GM04504 (cell line): ENCODE measurements at places on chromosomes 6 and 20.

DNA sequence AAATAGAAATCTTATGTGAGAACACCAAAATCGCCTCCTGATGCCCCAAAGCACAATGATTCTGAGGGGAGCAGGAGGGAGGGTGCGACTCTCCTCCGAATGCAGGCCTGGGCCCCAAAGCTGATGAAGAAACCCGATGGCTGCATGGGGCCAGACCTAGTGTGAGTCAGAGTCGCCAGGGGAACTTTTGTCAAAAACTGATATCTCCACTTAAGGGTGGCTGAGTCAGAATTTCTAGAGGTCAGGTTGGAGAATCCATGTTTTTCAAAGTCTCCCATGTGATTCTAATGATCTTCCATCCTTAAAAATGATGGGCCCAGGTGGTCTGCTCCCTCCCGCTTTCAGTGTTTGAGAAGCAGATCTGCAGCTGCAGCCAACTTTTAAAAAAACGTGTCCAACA lies 172.8 kb downstream of the BACH2 start:
- DNase-seq, result no peak

- no peak for DNase-seq
These were observed 34.8 kb downstream of the MDFI start for GRCh38 chr6:41672816-41673703.

GRCh38 chr20:55269913-55270312 lies 735.4 kb downstream of the CBLN4 start:
- no peak for DNase-seq

DNA sequence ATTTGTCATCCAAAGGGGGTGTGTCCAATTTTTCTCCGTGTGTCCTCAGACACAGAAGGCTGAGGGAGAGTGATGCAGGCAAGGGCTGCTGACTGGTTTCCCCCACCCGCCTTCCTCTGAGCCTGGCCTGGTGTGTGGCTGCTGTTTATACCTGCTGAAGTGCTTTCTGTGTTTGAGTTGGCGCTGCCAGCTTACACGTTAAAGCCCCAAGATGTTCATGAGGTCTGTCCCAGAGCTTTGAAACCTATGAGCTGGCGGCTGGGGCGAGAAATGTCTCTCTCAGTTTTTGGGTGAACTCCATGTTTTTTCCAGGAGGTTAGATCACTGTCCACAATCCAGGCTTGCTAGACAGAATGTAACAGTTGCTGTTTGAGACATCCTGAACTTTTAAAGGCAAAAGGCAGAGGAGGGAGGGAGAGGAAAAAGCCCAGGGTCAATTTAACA lies 69.0 kb upstream of the CCN2 start:
- DNase-seq, result peak; percentile 19

DNA sequence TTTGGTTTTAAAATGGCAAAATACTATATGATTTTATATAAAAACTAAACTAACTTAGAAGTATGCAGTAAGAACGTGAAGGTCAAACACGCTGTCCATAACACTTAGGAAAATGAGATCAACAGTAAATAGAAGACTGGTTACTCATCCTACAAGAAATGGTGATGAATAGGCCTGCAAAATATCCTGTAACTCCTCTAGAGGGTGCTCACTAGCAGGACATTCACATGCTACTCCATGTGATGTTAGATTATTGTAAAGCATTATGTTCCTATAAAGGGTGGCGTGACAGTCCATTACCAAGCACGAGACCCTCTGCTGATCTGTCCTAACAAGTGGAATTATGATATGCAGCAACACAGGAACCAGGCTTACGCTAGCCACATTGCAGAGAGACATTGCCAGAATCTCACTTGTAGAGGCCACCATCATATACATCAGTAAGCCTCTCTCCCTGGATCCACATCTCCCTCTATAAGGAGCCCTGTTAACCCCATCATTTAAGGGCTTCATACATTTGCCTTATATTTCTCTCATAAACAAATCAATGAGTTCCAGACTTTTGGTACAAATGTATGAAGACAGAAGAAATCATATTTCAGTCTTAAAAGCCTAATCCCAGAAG lies 18.0 kb upstream of the DEFB129 start:
- DNase-seq, result peak; percentile 47

DNA sequence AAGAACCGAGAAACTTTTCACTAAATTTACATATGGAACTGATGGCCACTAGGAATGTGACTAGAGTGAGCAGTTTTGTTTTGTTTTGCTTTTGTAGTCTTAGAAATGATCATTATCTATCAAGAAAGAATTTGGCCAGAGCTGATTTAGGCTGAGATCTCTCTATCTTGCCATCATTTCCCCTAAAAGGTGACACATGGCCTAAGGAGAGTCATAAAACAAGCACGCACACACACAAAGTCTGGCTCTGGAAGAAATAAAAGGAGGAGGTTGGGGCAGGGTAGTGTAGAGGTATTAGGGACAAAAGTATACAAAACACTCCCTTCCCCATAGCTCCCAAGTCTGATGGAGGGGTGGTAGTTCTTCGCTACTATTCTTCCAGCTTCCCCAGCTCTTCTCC lies 56.4 kb downstream of the RIPOR2 start:
- peak; percentile 78 for DNase-seq

DNA sequence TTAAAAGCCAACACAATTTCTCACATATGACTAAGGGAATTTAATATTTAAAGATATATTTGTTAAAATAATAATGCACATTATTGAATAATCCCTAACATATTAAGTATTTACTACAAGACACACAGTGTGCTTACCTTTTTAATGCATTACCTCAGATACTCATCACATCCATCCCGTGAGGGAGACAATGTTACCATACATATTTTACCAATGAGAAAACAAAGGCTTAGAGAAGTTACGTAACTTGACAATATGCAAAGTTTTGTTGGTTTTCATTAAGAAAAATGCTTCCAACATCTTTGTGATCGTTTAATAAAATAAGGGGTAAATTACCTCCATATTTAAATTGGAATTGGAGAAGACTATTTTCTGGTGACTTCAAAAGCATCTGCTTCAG lies 4.3 kb downstream of the IFNGR1 start:
- DNase-seq, result no peak

DNA sequence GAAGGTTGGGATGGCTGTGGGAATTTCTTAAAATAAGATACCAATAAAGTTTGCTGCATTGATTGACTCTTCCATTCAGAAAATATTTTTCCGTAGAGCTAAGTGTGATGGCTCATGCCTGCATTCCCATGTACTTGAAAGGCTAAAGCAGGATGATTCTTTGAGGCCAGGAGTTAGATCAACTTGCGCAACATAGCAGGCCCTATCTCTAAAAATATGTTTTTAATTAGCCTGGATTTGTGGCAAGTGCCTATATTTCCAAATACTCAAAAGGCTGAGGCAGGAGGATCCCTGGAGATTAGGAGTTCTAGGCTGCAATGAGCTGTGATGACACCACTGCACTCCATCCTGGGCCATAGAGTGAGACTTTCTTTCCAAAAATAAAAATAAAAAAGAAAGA lies 431.2 kb upstream of the PTCHD4 start:
- DNase-seq, result no peak

DNA sequence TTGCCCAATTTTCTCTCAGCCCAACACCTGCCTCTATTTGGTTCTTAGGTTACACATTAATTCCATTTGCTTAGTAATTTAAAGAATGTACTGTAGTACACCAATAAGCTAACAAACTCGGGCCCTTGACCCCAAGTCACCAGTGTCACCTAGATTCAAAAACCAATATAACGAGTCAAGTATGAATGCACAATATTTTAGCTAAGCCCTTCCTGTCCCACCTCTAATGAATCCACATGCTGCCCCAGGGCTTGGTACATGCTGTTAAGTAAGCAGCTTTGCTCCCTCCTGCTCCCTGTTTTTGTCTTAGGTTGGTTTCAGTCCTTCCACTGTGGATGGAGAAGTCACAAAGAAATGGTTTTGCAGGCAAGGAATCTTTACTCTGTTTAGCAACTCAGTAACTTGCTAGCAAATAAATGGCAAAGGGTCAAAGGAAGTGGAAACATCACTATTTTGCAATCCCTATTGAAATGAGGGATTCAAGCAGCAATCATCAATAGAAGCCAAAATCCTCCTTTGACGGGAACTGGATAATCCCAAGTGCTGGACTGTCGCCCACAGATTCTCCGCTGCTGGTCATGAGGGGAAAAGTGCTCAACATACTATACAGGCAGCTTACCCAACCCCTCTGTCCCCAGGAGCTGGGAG lies 5.0 kb upstream of the MPC1 start:
- no peak for DNase-seq

DNA sequence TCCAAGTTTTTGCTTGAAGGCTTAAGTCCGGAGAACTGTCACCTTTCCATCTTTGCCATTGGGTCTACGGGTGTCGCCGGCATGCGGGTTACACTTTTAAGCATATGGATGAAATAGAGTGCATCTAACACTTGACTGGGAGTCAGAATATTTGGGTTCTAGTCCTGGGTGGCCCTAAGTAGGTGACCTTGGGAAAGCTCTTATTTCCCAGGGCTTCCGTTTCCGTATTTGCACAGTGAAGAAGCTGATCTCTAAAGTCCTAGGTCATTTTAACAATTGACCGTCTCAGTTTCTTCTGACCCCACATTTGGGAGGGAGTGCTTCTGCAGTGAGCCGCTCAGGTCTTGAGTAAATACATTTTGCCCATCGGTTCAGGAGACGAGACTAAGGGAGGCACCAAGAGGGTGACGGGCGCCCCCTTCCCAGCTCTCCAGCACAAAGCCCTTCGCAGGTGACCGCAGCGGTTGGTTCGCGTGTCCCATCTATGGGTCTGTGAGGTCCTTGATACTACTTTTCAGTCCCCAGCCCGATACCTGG lies 651 bp upstream of the BLTP3A start:
- peak; percentile 5 for DNase-seq

DNA sequence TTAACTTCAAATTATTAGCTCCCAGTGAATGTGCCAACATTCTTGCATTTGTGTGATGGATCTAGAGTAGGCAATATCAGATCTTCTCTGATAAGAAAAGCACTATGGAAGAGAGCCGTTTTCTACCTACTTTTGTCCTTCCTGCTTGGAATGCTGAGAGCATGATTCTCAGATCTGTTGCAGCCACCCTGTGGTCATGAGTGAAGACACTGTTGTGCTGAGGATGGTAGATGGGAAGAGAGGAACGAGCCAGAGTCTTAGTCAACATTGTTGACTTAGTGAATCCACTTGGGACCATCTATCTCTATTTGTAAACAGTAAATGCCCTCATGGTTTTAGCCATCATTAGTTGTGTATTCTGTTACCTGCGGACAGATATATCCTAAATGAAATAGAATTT lies 202.6 kb downstream of the CD109 start:
- DNase-seq, result no peak

GRCh38 chr20:52150440-52151258 lies 40.9 kb downstream of the ZFP64 start:
- DNase-seq, result peak; percentile 19

- no peak for DNase-seq
These were observed 69.3 kb downstream of the EYA2 start for GRCh38 chr20:46963758-46964617.

- DNase-seq, result no peak
These were observed 22.2 kb downstream of the XRN2 start for GRCh38 chr20:21325296-21325695.

- DNase-seq, result no peak
These were observed at the start of gene TRIM27 for GRCh38 chr6:28923318-28924102. TRIM27 (minus strand) TSS chr6:28923985; CDS start chr6:28923632, 353 bp downstream.

GRCh38 chr20:38997622-38998021 lies 35.5 kb downstream of the DHX35 start:
- no peak for DNase-seq

- no peak for DNase-seq
These were observed 21.5 kb upstream of the SERINC3 start for GRCh38 chr20:44543358-44543757.

DNA sequence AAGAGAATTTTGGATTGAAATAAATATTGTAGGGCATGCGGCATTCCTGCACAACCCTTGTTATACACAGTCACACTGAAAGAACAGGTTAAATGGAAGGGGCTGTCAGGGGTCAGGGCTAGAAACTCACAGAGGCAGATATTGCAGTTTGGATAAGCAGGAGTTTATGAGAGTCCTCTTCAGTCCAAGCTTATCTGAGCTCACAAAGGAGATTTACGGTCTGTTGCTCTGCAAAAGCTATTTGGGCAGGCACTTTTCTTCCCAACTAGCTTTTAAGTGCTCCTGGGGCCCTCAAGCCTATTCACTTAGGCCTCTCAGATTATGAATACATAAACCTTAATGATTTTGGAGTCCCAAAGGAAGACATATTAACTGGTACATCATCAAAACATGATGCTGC lies 156.2 kb downstream of the SOX4 start:
- no peak for DNase-seq

DNA sequence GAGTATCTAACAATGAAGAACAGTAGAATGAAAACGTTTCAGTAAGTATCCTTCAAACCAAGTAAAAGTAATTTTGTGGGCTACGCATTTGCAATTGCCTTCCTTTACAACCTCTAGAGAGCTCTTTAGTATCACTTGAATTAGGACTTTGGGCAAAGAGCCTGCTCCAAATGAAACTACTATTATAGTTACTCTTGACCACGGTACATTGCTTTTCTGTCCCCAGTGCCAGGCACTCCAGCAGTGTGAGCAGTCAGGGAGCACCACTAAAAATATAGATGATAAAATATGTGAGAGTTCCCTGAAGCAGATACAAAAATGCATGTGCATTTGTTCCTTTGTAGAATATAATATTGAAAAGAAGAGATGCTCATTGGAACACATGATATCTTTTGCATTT lies 450.1 kb upstream of the MANEA start:
- DNase-seq, result no peak

- no peak for DNase-seq
These were observed 123.4 kb downstream of the LY86 start for GRCh38 chr6:6711832-6712448.

GRCh38 chr20:57470212-57470522 lies 54.8 kb downstream of the CTCFL start:
- DNase-seq, result no peak

- no peak for DNase-seq
These were observed 138.4 kb downstream of the PLCB4 start for GRCh38 chr20:9207253-9207652.

DNA sequence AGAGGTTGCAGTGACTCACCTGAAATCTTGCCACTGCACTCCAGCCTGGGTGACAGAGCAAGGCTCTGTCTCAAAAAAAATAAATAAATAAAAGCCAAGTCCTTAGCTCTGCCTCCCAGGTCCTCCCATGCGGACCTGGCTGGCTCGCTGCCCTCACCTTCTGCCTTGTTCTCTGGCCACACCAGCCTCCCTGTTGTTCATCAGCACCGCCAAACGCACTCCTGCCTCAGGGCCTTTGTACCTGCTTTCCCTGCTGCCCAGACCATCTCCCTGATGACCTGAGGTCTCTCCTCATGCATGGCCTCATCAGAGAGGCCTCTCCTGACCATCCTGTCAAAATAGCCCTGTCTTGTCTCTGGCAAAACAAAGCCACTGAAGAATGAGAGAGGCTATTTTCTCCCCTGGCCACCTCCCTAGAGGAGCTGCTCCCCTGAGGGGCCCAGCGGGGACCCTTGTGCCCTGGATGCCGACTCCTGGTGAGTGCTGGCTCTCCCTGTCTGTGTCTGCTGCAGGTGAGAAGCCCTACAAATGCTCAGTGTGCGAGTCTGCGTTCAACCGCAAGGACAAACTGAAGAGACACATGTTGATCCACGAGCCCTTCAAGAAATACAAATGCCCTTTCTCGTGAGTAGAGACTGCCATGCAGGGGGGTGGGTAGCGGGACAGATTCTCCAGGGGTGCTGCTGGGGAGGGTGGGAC lies 22.6 kb upstream of the CHMP4B start:
- DNase-seq, result no peak

- no peak for DNase-seq
These were observed 44.7 kb upstream of the MICB start for GRCh38 chr6:31453259-31453658.
